ENCODE measurements at places on chromosomes 6 and 20.

DNA sequence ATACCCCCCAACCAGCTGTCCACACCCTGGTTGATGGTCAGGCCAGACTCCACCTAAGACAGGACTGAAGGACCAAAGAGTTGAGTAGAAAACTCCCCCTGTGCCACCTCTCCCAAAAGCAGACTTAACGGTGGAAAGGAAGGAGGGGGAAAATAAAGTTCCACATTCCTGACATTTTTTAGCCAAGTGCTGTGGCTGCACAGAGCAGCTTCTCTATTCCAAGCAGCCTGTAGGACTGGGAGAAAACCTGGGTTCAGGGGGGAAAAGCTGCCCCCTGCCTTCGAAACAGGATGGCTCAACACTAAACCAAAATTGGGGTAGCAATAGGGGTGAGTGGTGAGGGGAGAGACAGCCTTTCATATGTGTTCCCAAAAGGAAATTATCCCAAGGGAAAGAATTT, 3.6 kb downstream of the TRAM2 start:
- no peak for DNase-seq

DNA sequence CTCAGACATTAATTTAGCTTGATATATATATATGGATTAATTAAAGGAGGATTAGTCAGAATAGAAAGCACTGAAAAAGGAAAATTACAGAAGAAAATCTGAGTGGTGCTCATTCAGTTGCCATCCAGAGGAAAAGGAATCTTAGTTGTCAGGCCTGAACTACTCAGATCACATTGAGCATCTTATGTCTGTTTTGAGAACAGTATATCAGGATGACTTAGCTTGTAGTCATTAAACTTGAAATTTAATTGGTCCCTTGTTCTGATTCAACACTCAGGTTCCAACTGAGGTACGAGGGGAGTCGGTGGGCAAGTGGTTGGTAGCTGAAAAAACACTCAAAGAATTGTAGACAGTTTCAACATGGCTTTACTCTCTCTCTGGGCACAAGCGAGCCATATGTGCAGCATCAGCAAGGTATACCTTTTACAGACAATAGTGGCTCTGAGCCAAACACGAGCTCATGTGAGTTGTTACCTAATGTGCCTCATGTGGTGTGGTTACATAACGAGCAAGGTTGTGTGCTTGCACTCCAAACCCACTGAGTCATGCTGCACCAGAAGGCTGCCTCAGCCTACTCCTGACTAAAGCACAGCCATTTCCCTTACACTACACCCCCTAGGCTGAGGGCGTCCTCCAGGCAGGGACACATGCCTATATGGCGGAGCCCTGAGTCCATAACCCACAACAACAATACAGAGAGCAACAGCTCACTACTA, 73.0 kb upstream of the HMGN3 start:
- no peak for DNase-seq

- no peak for DNase-seq
Observed at GRCh38 chr6:71333697-71334096, 45.1 kb downstream of the OGFRL1 start.

- no peak for DNase-seq
Observed at GRCh38 chr20:44032583-44033331, 118.1 kb downstream of the TOX2 start.

Data from esophagus squamous epithelium (tissue), 5 donors.